ENCODE measurements at places on chromosomes 3 and 15.

- no peak for DNase-seq
Measured at GRCh38 chr3:59566481-59566975, 516.7 kb upstream of the CFAP20DC start.

- DNase-seq, result no peak
Measured at GRCh38 chr3:99934975-99935797, 117.5 kb downstream of the CMSS1 start.

- no peak for DNase-seq
Measured at GRCh38 chr3:69009559-69010410, 3.7 kb downstream of the EOGT start.

DNA sequence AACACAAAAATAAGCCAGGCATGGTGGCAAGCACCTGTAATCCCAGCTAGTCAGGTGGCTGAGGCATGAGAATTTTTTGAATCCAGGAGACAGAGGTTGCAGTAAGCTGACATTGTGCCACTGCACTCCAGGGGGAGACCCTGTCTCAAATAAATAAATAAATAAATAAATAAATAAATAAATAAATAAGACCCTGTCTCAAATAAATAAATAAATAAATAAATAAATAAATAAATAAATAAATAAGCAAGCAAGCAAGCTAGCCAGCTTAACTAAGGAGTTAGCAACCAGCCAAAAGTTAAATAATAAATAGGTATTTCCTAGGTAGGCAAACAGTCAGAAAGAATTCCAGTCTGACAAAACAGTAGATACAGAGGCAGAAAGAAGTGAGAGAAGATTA is 123.9 kb downstream of the GALK2 start:
- no peak for DNase-seq

- no peak for DNase-seq
Measured at GRCh38 chr15:45641374-45641781, 6.5 kb downstream of the SQOR start.

- DNase-seq, result no peak
Measured at GRCh38 chr3:130539005-130539404, 22.0 kb downstream of the COL6A6 start.

DNA sequence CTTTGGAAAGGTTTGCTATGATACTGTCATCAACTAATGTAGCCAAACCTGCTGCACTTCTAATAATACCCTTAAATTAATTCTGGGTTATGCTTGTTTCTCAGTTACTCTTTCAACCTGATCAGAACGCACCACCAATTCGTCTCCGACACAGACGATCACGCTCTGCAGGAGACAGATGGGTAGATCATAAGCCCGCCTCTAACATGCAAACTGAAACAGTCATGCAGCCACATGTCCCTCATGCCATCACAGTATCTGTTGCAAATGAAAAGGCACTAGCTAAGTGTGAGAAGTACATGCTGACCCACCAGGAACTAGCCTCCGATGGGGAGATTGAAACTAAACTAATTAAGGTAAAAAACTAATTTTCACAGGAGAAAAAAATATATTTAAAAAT is 7.9 kb upstream of the RPLP1 start:
- no peak for DNase-seq

DNA sequence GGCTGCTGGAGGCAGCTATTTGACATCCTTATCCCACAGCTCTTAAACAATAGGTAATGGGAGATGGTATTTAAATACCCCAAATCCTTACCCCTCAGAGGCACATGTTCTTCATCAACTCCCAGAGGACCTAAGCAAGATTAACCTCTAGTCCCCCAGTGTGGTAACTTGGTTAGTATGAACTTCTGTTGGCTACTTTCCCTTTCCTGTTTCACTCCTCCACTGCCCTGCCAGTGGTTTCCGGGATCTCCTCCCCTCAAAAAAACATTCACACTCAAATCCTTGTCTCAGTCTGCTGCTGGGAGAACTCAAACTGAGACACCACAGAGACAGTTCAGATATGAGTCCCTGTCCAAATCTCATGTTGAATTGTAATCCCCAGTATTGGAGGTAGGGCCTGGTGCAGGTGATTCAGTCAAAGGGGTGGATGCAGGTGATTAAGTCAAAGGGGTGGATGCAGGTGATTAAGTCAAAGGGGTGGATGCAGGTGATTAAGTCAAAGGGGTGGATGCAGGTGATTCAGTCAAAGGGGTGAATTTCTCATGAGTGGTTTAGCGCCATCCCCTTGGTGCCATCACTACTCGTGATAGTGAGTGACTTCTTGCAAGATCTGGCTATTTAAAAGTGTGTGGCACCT is 335.0 kb upstream of the CTNNB1 start:
- no peak for DNase-seq

Data from glomerular endothelial cell (primary cell).